Cerebellar nuclear complex (tissue), 1 donor: ENCODE measurements at places on chromosomes 1 and 21.

GRCh38 chr1:152169366-152170025 lies 10.5 kb upstream of the RPTN start:
- no peak for DNase-seq

DNA sequence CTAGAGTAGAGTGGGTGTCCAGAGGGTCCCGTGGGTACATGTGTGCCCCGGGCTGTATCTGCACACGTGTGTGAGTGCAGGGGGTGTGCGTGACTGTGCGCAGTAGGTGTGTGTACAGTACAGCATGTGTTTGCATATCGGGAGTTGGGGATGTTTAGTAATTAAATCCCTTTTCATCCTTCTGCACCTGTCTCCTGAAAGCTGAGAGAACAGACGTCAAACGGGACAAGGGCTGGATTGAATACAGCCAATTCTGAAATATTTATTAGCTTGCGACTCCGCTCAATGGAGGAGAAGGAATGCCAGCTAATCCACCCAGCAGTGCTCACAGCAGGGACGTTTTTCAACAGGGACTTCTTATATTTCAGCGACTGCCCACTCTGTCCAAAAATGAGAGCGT lies 44.7 kb upstream of the CASZ1 start:
- DNase-seq = no peak

DNA sequence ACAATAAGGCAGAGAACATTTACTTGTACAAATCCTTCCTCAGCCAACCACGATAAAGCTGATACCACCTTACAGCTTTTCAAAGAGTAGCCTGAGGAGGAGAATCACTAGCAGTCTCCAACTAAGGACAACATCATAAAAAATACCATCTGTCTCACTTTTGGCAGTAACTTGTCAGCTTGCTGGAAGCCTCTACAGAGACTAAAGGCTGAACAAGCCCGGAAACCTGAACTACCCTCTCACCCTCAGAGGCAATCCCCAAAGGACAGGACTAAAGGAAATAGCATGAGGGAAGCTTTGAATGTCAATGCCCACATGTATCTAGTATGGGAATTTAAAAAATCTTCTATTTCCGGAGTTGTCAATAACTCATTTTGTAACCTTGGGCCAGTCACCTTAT lies 10.6 kb downstream of the SRSF4 start:
- DNase-seq = no peak

GRCh38 chr1:31640964-31641363 lies 3.7 kb downstream of the PEF1 start:
- DNase-seq = no peak

DNA sequence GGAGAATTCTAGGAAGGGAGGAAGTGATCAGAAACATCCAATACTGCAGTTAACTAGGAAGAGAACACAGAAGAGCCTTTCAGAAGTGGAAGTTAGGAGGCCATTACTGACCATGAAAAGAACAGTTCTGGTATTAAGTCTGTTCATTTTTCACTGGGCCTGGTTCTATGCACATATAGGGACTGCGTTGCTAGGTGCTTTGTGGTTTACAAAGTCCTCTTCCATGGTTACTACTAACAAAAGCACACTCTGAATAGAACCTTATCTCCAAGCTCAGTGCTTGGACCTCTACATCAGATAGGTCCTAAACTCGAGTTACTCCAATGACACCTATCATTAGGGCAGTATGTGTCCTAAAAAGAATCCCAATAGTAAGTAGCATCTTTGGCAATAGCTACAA lies 75.4 kb downstream of the RPAP2 start:
- no peak for DNase-seq

DNA sequence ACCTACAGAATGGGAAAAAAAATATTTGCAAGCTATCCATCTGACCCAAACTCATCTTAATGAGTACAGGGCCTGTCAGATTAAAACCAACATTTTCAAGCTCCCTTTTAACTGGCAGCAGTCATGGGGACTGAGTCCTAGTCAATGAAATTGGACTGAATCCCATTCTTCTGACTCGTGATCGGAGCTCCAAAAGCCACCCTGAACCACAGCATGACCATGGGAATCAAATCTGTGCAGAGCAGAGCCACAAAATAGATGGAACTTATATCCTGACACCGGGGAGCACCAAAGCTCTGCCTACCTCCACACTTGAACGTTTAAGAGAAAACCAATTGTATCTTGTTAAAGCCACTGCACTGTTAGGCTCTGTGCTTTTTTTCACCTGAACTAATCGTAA lies 5.0 kb upstream of the RWDD3 start:
- DNase-seq = no peak

GRCh38 chr1:209601809-209602657 lies 18.5 kb downstream of the CAMK1G start:
- no peak for DNase-seq

DNA sequence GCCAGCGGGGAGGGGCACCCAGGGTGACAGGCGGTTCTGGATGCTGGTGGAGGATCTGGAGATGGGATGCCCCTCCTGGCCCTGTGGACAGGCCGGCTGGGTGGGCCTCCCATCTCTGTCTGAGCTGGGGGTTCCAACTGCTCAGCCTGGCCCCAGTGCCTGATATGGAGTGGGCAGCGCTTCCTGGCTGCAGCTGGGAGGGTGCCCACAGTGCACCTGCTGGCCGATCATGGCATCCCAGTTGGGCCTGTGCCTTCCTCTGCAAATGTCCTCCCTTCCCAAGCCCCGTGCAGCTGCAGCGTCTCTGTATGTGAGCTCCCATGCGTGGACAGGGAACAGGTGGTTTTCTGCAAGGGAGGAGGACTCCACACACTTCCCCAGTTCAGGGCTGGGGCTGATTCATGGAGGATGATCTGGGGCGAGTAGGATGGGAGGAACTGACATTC lies 2.1 kb downstream of the PFKL start:
- no peak for DNase-seq

DNA sequence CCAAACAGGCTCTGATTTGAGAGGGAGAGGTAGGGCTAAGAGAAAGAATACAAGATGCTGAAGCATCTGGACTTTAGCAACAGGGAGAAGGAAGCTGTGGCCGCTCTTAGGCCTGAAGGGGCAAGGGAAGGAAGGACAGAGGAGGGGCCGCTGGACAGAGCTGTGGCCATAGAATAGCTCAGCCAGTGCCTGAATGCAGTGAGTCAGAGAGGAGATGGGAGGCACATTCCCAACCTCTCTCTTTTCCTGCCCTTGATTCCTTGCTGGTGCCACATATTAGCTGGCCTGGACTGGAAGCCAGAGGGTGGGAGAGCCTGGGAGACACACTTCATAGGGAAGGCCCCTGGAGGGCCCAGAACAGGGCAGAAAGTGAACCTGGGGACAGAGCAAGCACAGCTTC lies 83.4 kb upstream of the POU3F1 start:
- DNase-seq = no peak

GRCh38 chr1:47555841-47556560 lies 118.2 kb downstream of the FOXD2 start:
- no peak for DNase-seq

GRCh38 chr1:209808059-209808581 lies 2.2 kb upstream of the IRF6 start:
- DNase-seq = no peak

DNA sequence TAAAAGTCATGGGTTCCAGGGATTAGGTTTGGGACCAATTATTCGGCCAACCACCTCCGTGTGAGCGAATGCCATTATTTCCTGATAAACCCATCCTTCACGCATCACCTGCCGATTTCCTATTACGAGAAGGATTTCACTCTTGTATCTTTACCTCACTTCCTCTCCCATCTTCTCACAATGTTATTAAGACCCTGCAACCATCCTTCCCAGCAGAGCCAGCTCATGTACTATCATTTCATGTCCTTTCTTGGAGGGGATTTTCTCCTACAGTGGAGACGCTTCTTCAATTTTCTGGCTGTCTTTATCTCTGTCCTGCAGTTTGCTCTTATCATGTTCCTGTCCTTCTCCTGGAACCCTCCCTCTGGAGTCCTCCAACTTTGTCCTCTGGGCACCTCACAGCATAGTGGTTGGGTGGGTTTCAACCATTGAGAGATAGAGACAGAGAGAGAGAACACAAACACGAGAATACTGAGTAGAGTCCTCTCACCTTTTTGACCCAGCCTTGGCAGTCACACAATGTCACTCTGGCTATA lies 192.2 kb downstream of the DYRK1A start:
- no peak for DNase-seq

- DNase-seq = no peak
Measured at GRCh38 chr1:70265946-70266345, 44.8 kb downstream of the SRSF11 start.

GRCh38 chr1:202501281-202501680 lies 152.8 kb downstream of the PPP1R12B start:
- peak; percentile 1 for DNase-seq

GRCh38 chr1:118335331-118335732 lies 150.3 kb upstream of the SPAG17 start:
- DNase-seq = no peak

GRCh38 chr1:87243573-87243972 lies 85.1 kb upstream of the LMO4 start:
- no peak for DNase-seq

GRCh38 chr21:42829417-42829816 lies 49.9 kb downstream of the WDR4 start:
- DNase-seq = no peak

GRCh38 chr1:105793536-105794146 lies 1262.8 kb upstream of the PRMT6 start:
- no peak for DNase-seq

DNA sequence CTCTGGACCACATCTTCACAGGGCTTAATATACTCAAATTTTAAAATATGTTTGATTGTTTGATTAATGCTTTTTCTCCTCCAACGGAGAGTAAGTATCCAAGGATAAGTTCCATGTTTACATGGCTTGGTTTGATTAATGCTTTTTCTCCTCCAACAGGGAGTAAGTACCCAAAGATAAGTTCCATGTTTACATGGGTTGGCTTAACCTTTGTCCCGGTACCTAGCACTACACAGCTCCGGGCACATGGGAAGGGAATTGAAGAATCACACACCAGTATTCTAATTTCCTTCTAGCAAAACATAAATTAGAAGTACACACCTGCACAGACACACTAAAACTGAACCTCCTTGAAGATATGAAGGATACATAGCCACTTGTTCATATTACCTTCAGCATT lies 77.5 kb downstream of the ARID4B start:
- DNase-seq = no peak

- peak; percentile 2 for DNase-seq
Measured at GRCh38 chr21:37869661-37870060, 46.6 kb downstream of the KCNJ6 start.

DNA sequence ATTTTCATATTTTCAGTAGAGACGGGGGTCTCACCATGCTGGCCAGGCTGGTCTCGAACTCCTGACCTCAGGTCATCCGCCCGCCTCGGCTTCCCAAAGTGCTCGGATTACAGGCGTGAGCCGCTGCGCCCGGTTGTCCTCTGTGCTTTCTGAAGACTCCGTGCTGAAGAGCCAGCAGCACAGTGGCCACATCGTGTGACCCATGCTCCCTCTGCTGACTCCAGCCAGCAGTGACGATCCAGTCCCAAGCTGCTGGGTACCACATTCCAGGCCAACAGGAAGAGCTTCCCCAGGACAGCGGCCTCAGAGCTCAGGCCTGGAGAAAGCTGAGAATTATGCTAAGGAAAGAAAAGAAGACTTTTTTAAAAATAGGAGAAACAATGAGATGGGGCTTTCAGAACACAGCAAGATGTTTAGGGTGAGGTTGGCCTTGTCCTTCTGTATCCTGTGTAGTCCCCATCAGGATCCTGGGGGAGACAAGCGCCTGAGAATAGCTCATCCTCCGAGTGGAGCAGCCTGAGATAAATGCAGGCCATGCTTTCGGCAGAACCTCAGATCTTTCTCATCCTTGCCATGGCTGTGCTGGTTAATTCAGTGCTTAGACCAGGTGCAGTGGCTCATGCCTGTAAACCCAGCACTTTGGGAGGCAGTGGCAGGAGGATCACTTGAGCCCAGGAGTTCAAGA lies 207.1 kb downstream of the SLC35F3 start:
- DNase-seq = peak; percentile 54

DNA sequence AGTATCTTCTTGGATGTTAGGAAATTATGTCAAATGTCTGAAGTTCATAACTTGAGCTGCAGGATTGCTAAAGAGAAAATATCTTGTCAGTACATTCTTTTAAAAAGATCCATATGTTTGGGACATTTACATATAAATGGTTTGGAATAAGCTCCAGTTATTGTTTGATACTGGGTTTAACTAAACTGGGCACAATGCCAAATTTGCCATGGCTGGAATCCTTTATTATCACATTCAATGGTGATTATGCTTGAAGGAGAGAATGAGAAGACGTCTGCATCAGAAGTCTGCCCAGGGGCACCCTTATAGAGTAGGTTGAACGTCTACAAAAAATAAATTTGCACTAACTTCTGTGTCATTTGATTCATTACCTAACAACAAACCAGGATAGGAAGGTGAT lies 652.5 kb downstream of the AMY1C start:
- no peak for DNase-seq

- DNase-seq = no peak
Measured at GRCh38 chr1:153742411-153743142, 14.7 kb downstream of the INTS3 start.

GRCh38 chr1:67599085-67599484 lies 85.9 kb upstream of the GADD45A start:
- DNase-seq = no peak

- no peak for DNase-seq
Measured at GRCh38 chr1:18798946-18799345, 60.5 kb downstream of the TAS1R2 start.

DNA sequence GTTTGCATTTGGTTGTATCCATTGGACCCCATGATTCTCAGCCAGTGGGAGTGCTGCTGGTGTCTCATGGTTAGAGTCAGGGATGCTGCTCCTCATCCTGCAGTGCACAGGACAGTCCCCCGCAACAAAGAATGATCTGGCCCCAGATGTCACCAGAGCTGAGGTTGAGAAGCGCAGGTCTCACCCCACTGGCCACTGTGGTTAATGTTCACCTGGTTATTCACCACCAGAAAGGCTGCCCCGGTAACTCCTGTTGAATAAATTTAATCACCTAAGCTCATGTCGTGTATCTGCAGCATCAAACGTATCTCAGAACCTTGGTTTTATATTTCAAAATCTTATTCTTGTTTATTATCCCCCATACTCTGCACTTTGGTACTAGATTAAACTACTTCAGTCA lies 75.8 kb downstream of the ATP5PO start:
- DNase-seq = no peak

DNA sequence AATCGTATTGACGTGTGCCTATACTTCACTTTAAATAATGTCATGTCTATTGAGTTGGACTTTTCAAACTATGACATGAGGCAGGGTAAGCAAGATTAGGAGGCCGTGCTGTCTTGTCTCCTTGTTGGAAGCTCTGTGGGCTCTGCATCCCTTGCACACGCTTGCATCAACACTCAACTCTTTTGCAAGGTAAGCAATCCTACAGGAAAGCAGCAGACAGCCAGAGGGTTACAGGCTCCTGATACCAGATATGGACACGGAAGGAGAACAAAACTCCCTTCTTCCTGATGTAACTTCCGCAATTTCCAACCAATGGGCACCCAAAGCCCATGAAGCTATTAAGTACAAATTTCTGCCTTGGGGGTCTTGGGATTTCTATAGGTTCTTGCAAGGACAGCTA lies 1520.7 kb upstream of the B3GALT2 start:
- no peak for DNase-seq

DNA sequence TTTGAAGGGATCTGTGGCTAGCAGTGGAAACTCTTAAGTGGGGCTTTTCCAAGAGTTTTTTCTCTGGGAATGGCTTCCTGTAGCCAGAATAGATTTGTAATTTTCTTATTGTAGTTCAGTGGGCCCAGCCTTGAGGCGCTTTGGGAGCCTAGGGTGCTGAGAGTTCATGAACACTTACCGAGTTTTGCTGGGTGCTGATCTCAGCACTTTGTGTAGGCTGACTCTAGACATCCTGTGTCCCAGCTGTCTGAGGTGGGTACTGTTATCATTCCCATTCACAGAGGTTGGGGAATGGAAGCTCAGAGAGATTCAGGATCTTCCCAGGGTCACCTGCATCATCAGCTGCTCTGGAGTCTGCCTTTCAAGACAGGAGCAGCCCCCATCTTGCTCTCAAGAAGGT lies 7.0 kb downstream of the PPFIA4 start:
- no peak for DNase-seq
